Foreskin melanocyte (primary cell): ENCODE measurements at places on chromosomes 4 and X.

DNA sequence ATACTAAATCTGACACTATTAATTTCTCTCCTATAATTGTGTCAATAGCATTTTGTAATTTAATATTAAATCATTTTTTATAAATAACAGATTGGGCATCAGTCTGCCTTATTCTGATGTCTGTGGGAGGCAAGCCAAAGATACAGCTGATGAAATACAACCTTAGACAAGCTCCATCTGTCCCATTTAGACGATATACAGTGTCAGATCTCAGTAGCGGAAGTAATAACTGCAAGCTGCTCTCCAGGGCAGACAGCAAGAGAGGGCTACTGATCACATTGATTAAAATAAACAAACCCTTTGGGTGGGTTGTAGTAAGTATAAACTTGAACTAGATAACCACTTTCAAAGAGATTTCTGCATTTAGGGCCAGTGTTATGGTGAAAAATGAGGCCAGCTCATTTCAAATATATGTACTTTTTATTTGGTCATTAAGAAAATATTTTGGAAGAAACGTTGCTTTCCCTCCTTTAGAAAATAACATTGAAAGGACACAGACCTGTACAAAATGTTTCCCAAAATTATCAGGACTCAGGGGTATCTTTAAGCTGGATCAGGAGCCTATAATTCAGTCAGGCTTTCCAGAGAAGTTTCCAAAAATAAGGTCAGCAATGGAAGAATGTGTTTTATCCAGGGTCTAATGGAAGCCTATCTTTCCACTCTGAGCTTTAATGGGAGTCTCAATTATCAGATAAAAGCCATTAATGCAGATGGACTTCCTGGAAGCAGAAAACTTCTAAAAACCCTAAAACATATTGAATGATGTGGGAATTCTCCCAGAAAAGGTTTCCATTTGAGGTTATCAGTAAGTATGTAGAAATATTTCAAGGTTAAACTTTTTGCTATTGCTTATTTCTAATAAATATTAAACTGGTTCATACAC is 1028.8 kb upstream of the IGFBP7 start:
- no peak for DNase-seq

GRCh38 chrX:97447306-97447705 is 563.6 kb downstream of the RPA4 start:
- no peak for DNase-seq

GRCh38 chrX:77087529-77088169 is 359.5 kb upstream of the FGF16 start:
- DNase-seq: peak; percentile 67

GRCh38 chr4:145824463-145824862 is 114.2 kb downstream of the ZNF827 start:
- no peak for DNase-seq

DNA sequence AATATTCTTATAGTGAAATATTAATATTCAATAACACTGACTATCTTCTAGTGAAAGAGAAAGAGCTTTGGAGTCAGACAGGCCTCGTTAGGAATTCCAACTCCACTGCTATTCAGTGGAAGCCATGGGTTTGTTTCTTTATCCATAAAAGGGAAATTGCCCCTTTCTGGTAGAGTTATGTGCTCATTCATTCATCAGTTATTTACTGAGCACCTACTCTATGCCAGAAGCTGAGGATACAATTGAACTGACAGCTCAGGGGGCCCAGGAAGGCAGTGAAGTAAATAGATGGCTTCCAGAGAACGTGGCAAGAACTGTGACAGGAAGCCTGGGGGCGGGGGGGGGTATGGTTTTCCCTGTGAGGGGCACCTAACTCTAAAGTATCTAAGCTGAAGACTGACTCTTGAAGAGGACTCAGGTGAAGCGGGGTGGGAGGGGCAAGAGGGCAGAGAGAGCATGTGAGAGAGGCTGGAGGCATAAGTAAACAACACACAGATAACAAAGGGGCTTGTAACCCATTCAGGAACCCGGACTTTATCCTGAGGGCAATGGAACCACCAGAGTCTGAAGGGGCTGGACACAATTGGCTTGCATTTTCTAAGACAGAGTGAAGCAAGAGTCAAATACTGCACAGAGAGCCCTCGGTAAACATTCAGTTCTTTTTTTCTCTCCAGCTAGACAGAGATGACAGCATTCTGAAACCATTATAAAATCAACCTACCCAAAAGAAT is 20.3 kb downstream of the ANXA5 start:
- peak; percentile 49 for DNase-seq

DNA sequence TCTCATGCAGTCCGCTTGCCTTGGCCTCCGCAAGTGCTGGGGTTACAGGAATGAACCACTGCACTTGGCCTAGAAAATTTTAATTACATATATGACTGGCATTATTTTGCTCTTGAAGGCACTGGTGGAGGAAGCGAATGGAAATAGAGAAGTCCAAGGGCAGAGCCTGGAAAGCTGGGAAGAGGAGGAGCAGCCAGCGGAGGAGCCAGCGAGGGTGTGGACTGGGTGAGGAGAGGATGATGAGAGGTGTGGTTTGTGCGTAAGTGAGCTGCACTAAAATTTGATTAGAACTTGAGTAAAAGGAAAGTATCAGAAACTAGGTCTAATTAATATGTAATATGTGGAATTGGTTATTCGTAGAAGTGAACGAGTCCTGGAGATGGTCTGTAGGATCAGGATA is 13.3 kb downstream of the KIAA0232 start:
- no peak for DNase-seq

DNA sequence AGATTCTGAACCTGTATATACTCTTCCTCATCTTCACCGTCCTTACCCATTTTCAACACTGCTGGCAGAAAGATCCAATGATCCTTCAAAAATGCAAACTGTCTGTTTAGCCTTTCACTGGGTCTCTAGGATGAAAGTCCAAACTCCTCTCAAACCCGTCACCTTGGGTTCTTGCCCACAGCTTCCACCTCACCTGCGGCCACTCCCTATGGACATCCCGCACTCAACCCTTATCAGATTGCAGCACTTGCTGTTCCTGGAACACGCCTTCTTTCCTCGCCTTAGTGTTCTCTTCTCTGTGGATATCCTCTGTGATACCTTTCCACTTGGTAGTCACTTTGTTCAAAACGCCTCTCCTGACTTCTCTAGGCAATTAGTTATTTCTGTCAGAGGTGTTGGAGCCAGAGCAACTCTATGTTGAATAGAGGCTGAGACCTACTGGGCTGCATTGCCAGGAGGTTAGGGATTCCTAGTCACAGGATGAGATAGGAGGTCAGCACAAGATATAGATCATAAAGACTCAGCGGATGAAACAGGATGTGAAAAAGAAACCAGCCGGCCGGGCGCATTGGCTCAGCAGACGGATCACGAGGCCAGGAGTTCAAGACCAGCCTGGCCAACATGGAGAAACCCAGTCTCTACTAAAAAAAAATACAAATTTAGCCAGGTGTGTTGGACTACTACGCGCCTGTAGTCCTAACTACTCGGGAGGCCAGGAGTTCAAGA is 4.2 kb upstream of the NOCT start:
- DNase-seq: no peak

GRCh38 chrX:2502668-2503519 is 2.1 kb upstream of the DHRSX start:
- peak; percentile 22 for DNase-seq

DNA sequence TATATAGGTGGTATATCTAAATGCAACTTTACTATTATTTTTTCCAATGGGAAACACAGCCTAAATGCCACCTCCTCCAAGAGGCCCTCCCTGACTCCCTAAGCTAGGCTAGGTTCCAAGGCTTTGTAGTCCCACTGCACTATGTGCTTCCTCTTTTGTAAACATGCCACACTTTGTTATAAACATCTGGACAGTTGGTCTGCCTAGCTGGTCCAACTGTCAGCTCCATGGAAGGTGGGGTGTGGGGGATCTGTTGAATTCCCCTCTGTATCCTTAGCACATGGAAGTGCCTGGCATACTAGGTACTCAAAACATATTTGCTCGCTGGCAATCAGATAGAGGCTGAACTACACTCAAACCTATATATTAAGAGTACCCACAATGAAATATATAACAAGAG is 63.4 kb downstream of the SLC9A7 start:
- DNase-seq: no peak

DNA sequence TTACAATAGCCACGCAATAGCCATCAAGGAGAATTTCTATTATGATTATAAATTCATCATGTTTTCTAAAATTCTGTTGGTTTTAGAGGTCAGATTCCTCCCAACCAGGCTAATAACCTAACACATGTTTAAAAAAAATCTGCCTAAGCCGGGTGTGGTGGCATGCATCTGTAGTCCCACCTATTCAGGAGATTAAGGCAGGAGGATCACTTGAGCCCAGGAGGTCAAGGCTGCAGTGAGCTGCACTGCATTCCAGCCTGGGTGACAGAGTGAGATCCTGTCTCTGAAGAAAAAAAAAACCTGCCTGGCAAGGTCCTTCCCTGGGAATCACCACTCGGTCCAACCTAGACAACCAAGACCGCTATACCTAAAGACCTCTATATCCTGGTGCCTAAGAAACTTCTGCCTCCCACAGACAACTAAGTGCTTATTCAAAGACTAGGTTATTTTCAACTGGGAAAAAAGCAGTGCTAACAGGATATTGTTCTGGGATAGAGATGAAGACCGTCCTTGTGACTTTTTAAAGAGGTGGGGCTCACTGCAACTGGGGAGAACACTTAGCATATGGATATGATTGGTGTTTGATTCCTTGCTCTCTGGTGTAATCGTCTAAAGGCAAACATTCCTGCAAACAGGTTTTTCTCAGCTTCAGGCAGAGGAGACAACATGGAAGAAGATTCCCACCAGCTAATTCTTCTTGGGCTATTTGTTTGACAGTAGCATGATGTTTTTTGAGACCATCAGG is 18.2 kb downstream of the ATP1B4 start:
- no peak for DNase-seq

DNA sequence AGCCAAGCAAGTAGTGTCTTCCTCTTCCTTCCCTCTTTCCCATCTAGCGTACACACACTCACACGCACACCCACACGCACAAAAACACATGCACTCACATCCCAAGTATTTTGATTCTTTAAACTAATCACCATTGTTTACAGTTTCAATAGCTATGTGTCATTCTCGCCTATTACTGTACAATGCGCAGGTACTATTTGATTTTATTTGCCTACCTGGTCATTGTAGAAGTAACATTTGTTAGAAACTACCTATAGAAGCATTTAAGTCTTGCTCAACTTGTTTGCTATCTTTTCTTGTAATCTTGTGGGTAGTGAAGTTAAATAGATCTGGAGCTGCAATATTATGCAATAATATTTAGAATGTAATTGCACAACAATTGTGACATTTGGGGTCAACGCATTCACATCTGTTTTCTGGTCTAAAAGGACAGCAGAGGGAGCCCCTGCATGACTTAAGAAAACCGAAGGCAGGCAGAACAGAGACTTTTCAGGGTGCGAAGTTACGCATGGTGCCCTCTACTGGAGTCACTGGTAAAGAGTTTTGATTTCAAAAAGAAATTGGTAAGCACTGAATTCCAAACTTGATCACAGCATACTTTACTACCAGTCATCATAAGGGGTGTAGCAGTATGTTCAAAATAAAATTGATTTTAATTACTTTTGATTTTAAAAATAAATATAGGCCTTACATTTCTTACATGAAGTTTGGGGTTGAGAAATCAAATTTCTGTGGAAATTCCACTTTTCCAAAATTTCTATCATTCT is 503.3 kb upstream of the FAM241A start:
- peak; percentile 81 for DNase-seq

GRCh38 chr4:185955826-185956543 is 113.0 kb upstream of the TLR3 start:
- no peak for DNase-seq

DNA sequence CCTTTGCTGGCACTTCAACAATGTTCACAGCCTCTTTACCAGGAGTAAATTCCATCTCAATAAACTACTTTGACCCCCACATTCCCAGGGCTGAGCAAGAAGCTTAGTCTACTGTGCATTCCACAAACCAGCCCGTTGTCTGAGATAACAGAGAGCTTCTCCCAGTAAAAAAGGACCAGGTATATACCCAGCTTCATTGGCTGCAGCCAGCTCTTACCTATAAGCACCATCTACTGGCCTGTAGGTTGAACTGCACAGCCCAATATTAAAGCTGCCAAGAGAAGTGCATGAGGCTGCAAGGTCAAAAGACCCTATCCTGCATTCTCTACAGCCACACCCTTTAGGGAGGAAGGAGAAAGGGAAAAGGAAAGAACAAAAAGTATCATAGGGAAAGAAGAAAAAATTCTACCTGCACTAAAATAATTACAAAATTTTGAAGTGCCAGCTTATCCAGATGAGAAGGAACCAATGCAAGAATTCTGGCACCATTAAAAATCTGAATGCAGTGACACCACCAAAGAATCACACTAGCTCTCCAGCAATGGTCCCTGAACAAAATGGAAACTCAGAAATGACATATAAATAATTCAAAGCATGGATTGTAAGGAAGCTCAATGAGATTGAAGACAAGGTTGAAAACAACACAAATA is 45.7 kb upstream of the INTU start:
- DNase-seq: no peak

- no peak for DNase-seq
These were observed 870.6 kb upstream of the SLIT2 start for GRCh38 chr4:19381068-19381467.

DNA sequence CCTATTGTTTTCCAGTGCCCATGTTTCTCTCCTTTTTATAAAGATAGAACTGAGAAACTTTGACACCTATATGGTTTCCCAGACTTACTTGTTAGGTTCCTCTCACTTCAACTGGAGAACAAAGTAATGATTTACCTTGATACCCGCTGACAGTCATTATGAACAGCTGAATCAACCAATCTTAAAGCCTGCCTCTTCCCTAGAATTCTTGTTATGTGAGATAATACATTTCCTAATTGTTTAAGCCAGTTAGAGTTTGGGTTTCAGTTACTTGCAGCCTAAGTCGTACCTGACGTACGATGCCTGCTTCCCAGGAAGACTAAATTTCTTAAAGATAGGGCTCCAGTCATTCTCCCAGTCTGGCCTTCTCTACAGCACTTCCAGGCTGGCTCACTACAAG is 97.3 kb downstream of the SHROOM4 start:
- DNase-seq: no peak

DNA sequence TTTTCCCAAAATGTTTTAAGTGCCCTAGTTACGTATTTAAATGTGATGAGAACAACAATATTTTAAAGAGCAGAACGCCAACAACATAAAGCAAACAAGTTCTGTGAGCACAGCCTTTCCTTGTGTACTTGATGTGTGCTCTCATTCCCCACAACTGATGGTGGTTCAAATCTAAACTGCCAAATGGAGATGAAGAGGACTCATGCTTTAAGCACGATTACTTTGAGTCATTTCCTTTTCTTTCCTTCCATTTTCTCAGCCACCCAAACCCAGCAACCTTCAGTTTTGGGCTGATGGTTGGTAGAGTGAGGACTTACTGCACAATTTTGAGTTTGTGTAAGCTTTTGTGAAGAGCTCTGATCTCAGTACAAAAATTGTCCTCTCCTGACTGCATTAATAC is 1.7 kb downstream of the NSD2 start:
- DNase-seq: peak; percentile 30

- no peak for DNase-seq
These were observed 168.8 kb downstream of the RCHY1 start for GRCh38 chr4:75345423-75345822.

- DNase-seq: no peak
These were observed 5.2 kb upstream of the EFNB1 start for GRCh38 chrX:68823413-68824151.

GRCh38 chrX:135740681-135741149 is 27.3 kb downstream of the CT45A1 start:
- peak; percentile 1 for DNase-seq
